ENCODE measurements at places on chromosomes 11 and 22.

GRCh38 chr11:32885556-32885955, 7.1 kb upstream of the QSER1 start:
- no peak for DNase-seq

GRCh38 chr11:35223991-35224390, 85.0 kb downstream of the CD44 start:
- DNase-seq, result no peak

DNA sequence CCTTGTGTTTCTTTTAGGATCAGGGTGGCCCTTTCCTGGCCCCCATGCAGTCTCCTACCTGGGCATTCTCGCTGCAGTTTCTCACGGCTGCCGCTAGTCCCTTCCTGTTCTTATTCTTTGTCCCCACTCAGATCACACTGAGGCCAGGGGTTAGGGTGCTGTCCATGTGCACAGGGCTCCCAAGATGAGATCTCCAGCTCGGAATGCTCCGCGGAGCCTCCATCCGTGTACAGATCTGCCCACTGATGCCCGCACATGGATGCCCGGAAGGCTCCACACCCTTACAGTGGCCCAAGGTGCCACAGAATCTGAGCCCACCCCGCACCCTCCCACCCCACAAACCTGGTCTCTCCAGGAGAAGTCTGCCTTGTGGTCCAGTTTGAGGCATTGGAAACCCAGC, 457.3 kb downstream of the TBC1D22A start:
- no peak for DNase-seq

DNA sequence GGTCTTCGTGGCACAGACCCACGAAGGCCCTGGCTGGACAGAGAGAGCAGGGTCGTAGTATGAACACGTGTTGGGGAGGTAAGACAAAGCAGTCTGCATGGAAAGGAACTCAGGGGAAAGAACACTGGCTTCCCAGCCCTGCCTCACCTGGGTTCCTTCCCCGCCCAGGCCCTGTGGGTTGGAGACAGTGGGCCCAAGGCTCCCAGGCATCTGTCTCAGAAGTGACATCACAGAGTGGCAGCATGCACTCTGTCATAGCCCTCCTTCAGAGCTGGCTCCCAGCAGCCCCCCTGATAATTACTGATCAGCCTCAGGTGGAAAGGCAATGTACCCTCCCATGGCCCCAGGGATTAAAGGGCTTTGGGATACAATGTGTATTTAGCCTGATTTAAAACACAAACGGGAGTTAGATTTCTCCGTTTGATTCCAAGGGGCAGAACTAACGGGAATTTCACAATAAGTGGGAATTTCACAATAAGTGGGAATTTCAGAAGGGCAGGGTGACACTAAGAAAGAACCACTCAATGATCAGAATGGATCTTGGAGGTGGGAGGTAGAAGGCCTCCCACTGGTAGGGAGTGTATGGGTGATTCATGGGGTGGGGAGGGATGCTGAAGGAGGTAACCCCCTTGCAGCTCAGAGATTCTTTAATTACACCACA, 65.1 kb downstream of the SLC22A12 start:
- DNase-seq, result no peak

DNA sequence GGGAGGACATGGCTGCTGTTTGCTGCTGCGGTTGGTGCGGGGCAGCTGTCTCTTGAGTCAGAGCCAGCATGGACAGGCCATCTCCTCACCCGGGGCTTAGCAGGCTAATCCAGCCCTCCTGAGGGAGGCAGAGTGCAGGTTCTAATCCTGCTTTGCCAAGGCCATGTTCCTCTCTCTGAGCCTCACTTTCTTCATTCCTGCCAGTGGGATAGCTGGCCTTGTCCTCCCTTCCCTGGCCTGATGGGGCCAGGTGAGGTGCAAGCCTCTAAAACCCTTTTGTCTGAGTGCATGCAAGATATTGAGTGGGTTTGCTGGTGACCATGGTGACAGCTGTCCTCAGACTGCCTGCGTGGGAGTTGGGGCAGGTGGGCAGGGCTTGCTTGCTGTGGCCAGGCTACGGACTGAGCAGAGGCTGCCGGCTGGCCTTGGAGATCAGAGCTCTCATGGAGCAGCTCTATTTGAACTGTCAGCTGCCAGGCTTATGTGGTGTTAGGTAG, 3.6 kb downstream of the USP35 start:
- no peak for DNase-seq

GRCh38 chr11:7020183-7020917, at the start of the genes NLRP14 and ZNF214:
TSS of gene NLRP14 (plus strand) at chr11:7020479. CDS start at chr11:7038587, 18,108 bp downstream.
TSS of gene ZNF214 (minus strand) at chr11:7020346. CDS start at chr11:7002835, 17,511 bp downstream.
- DNase-seq, result peak; percentile 1

DNA sequence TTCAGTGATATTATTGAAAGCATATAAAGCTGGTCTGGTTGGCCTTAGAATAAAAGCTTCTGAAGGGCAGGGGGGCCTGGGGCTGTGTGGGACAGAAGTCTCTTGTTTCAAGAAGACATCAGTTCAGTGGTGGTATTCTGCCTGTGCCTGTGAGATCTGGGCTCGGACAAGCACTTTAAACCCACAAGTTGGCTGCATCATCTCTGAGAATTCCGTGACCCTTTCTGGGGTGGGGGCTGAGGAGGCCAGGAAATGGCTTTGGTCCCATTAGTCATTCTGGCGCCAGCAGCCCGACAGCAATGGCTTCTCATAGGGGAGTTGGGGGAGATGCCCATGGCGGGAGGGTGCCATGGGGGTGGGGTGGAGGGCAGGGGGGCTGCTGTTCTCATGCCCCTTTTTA, 104.1 kb downstream of the PKNOX2 start:
- DNase-seq, result no peak

DNA sequence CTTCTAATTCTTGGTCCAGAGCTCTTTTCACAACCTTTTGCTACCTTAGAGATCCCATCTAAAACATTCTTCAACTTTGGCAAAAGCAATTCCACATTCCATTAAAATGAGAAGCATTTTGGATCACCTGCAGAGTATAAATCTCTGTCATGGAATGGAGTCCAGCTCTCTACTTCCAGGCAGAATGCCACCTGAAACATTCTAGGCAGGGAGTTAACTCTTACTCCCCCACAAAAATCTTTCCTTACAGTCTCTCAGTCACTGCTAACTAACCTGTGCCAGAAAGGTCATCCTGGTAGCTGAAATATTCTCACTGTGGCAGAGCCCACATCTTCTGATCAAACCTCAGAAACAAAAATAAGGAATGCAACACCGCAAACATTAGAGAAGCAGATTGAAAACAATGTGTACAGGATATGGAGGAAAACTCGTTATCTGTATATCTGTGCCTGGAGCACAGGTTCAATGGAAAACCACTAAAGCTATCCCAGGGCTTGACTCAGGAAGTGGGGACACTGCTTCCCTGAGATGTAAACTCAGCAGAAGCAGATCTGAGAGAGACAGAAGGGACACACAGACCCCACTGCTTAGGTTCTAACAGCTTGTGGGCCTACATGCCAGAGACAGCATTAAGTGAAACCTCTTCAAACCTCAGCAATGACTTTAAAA, 78.9 kb downstream of the KCNC1 start:
- DNase-seq, result no peak

- DNase-seq, result no peak
Measured at GRCh38 chr22:36445158-36445668, 36.2 kb downstream of the TXN2 start.

DNA sequence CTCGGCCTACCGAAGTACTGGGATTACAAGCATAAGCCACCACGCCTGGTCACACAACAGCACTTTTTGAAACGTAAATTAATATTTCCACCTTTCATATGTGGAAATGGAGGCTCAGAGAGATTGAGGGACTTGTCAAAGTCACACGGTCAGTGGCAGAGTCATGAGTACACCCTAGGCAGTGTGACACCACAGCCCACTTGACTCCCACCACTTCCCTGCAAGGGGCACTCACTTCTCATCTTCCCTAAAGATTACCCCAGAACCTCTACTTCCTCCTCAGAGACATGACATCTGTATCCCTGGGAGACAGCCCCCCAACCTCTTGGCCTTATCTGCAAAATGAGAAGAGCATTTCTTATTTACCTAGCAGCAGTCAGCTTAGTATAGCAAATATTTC, 16.5 kb upstream of the MYOD1 start:
- no peak for DNase-seq

GRCh38 chr22:48055827-48056226, 1293.4 kb downstream of the TBC1D22A start:
- no peak for DNase-seq

DNA sequence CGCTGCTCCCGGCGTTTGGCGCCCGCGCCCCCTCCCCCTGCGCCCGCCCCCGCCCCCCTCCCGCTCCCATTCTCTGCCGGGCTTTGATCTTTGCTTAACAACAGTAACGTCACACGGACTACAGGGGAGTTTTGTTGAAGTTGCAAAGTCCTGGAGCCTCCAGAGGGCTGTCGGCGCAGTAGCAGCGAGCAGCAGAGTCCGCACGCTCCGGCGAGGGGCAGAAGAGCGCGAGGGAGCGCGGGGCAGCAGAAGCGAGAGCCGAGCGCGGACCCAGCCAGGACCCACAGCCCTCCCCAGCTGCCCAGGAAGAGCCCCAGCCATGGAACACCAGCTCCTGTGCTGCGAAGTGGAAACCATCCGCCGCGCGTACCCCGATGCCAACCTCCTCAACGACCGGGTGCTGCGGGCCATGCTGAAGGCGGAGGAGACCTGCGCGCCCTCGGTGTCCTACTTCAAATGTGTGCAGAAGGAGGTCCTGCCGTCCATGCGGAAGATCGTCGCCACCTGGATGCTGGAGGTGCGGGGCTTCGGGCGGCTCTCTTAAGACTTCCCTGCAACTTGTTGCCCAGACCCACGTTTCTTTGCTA, at the start of gene CCND1:
CCND1 (plus strand) TSS at position 162 of the 587 bp plus-strand sequence; CDS start at position 320, 158 bp downstream.
- DNase-seq, result peak; percentile 41

DNA sequence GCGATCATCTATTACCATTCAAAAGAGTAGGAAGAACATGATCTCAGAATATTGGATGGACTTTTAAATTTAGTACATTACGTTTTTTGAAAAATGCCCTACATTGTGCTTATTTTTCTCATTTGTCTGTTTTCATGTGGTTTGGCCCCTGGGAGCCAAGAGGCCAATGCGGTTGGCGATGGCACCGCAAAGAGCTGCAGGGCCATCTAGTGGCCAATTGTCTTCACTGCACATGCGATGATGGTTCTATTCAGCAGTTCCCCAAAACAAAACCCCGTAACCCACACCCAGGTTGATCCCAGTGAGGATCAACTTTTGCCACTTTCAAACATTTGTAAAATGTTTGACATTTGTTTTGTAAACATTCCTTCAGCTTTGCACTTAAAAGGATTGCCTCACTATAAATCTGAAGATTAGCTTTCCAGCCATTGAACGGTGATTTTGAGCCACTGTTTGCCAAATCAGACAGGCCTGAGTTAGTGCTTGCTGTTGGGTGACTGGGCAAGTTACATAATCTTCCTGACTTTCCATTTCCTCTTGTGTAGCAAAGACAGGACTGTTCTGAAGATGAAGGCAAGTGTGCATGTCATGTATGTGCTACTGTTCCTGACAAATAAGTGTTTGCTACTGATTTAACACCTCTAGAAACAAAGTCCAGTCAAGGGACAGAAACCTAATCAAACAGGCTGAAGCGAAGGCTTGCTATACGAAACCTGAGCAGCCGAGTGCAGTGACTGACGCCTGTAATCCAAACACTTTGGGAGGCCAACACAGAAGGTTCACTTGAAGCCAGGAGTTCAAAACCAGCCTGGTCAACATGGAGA, 29.2 kb upstream of the XBP1 start:
- peak; percentile 79 for DNase-seq

Data from activated CD4-positive, alpha-beta T cell treated with anti-CD3 and anti-CD28 coated beads, Interleukin-2, amount 50 U/mL, for 48 hours (primary cell).